ENCODE measurements at places on chromosomes 1 and 21.

GRCh38 chr1:234505769-234506102 lies 26.8 kb upstream of the TARBP1 start:
- DNase-seq, result no peak

GRCh38 chr1:62682531-62682930 lies 5.7 kb downstream of the DOCK7 start:
- no peak for DNase-seq

- no peak for DNase-seq
Measured at GRCh38 chr1:47406966-47407365, 9.1 kb upstream of the FOXE3 start.

DNA sequence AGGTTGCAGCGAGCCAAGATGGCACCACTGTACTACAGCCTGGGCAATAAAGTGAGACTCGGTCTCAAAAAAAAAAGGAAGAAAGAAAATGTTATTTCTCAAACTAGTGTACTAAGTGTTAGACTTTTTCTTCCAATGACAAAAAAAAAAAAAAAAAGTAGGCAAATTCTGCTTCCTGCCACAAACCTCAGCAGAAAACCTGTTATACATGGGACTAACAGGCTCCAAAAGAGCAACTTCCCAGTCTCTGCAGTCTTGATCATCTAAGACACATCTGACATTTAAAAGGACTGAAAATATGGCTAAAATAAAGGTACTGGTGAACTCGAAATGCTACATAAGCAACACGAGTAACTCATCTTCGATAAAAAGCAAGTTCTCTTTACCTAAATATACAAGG lies 59.6 kb downstream of the HSF2BP start:
- DNase-seq, result no peak

- DNase-seq, result no peak
Measured at GRCh38 chr21:18759751-18760161, 356.2 kb upstream of the TMPRSS15 start.

GRCh38 chr1:173206816-173207568 lies at the start of gene TNFSF4:
TNFSF4 (minus strand) TSS chr1:173207331; CDS start chr1:173207176, 155 bp downstream.
- DNase-seq, result no peak

DNA sequence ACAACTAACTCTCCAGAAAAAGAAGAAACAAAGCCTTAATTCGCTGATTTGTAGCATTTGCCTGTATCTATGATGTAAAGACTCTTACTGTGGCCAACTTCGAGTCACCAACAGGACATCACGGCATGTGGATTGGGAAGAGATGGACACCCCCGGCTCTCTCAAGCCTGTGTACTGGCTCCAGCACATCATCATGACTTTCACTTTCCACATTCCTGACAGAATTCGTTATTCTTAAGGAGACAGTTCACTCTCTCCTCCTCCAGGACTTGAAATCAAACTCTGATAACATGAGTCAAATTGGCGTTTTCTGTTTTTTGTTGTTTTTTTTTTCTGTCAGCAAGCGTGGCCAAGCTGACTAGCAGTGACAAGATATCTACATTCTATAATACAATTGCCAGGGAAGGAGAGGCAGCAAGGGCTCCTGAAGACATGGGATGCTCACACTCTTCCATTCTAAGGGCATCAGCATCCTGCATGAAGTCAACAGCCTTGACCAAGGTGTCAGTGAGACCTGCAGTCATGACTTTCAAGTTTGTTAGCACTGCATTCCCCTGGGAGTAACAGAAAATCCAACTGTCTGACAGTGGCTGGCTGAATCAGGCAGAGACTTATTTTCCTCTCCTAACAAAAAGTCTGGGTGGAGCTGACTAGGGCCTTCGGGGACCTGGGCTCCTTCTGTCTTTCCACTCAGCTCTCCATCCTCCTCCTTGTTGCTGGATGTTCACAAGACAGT lies 13.3 kb upstream of the TRAF3IP3 start:
- DNase-seq, result no peak

DNA sequence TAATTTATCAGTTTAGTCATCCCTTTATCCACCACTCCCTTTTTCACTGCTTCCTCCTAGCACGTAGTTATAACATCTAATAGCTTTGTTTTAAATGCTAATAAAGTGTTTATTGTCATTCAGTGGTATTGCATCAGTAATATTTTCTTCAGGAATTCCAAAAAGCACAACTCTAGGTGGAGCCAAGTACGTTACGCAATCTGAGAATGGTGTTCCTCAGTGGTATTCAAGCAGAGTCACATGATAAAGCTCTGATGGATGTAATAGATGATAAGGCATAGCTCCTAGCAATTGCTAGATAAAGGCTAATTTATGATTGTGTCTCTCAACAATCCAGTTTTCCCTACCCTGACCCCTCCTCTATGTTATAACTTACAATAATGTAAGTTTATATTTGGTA lies 494.6 kb upstream of the ADGRL4 start:
- DNase-seq, result no peak

- no peak for DNase-seq
Measured at GRCh38 chr21:34523019-34523555, 11.1 kb upstream of the KCNE1 start.

- no peak for DNase-seq
Measured at GRCh38 chr1:28130901-28131300, 42.5 kb upstream of the EYA3 start.

DNA sequence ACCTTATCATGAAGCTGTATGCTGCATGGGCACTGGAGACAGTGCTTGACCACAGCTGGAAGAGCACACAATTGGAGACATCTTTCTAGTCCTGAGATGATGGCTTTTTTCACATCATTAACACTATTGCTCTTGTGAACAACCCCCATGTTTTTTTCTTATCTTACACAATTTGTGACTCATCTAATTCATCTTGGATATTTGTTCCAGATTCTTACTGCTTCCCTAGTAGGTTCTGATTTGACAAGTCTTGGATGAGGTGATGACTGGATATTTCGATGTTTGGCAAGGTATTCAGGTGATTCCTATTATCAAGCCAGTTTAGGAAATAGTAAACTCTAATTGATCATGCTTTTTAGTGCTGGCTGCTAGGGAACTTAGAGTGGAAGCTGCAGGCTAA lies 23.7 kb downstream of the HLX start:
- DNase-seq, result no peak

DNA sequence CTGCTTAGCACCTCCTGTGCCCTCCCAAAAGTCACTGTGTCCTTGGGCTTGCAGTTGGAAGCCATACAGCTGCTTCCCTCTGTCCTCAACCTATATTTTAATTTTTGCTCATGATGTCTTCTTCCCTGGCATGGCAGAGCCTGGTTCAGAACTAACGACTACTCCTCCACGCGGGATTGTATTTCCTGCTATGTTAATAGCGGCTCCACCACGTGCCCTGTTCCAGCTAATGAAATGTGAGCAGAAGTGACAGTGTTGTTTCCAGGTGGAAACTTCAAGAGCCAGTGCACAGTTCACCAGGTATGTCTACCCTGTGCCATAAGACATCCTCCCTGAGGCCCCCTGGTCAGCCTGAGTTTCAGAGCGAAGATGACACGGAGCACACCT lies 52.1 kb downstream of the DHRS3 start:
- no peak for DNase-seq

- DNase-seq, result no peak
Measured at GRCh38 chr1:197692965-197693364, 82.3 kb downstream of the DENND1B start.

- no peak for DNase-seq
Measured at GRCh38 chr1:53583868-53584776, 124.9 kb downstream of the DMRTB1 start.

- DNase-seq, result no peak
Measured at GRCh38 chr21:27110956-27111355, 144.1 kb upstream of the ADAMTS5 start.

DNA sequence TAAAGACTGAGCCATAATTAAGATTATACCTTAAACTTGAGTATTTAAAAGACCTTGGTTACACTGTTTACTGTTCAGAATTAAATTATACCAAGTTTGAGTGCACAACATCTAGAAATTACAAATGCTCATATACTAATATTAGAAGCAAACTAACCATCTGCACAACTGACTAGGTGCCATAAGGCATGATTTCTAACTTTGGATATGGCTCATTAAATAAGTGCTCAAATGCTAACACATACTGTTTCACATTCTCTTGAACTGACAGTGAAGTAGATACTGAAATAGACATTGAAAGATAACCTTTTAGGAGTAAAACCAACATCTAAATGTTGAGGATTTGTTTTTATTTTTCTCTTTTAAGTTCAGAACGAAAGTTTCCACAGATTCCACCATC lies 74.1 kb downstream of the PRKAA2 start:
- DNase-seq, result no peak

DNA sequence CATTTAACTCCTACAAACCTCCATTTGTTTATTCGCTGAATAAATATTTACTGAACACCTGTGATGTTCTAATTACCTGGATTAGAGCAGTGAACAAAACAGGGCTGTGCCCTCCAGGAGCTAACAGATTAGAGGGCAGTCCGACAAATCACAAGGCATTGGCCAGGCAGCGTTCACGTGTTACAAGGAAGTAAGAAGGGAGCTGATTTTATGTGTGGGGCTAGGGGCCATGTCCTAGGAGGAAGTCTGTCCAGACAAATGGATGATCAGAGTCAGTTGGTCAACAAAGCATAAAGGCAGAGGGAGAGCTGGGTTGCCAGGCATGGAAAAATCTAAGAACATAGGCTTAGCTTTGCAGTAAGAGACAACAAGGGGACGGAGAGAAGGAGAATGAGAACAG lies 57.3 kb upstream of the BACE2 start:
- DNase-seq, result no peak

DNA sequence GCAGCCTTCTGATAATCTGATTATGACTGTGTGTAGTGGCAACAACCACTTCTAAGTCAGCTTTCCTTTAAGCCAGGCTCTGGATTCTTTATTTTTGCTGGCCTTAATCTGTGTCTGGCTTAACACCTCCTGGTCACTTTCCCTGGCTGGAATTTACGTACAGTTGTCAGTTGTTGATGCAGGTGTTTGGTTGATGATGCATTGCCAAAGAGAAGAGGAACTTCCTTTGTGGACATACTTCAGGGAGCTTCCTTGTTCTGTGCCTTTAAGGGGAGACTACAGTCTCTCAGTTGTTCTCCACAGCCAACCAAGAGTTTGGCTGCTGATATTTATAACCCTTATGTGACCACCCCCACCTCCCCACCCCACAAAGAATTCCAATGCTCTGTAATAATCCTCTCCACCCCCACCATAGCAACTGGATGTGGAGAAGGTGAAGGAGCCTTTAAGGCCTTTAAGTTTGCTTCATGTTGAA lies 96.0 kb upstream of the BMP8A start:
- DNase-seq, result no peak

- no peak for DNase-seq
Measured at GRCh38 chr1:153617663-153618062, 1.5 kb upstream of the S100A14 start.

DNA sequence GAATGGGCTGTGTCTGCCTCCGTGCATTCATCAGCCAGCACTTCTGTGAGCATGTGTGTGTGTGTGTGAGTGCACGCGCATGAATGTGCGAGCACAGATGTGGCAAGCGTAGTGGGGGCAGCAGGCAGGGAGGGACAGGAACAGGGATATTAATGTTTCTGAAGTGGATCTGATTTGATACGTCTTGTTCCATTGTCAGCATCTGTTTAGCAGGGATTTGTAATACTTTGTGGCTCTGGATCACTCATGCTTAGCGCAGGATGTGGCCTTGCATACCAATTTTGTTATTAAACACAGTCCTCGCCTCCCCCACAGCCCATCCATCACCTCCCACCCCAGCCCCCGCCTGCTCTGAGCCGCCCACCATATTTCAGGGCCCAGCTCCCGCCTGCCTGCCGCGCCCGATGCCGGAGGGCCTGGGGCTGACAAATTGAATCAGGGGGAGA lies 52.4 kb downstream of the TMEM53 start:
- DNase-seq, result no peak

GRCh38 chr1:177669161-177669560 lies 300.7 kb downstream of the SEC16B start:
- no peak for DNase-seq

DNA sequence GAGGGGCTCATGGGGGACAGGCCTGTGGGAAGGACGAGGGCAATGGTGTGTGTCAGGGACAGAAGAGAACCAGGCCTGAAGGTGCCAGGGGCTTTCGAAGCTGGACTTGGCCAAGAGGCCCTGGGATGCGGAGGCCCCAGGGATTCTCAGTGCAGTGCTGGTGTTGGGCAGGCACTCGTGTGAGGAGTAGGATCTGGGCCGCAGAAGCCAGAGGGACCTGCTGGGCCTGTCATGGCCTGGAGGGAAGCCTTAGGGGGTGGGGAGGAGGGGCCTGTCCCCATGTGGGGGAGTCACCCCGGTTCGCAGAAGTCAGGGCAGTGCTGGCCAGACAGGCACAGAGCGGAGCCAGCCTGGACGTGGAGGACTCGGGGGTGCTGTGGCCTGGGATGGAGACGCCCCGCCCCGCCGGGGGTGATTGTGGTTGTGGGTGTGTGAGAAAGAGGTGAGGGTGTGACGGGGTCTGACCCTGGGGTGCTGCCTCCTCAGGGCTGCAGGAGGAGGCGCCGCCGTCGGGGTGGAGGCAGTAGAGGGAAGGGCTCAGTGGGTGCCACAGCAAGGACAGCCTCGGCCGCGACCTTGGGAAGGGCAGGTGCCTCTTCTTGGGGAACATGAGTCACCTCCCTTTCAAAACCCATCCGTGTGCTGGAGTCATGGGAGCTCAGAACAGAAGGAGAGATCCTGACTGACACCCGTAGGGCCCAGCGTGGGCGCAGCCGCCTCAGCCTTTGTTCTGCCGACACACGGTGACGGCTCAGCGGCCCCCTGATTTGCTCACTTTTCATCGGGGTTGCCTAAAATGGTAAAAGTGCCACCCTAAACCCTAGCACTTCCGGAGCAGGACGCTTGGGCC lies 33.9 kb downstream of the FAAP20 start:
- DNase-seq, result peak; percentile 84

- DNase-seq, result no peak
Measured at GRCh38 chr1:174982971-174983689, 16.6 kb upstream of the CACYBP start.

DNA sequence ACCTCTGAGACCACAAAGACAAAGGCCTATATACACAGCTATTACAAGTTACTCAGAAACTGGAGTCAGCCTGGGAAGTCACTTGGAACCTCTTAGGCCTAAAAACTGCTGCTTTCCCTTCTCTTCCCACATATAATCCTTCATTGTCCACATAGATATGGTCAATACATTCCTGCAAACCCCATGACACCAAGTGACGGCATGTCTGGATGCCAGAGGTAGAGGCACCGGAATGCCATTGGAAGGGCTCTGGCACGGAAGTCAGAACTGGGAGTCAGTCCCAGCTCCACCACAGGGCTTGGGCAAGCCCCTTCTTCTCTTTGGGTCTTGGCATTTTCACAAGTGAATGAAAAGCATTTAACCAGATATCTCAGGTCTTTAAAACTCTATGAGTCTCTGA lies 204.7 kb downstream of the MATN1 start:
- no peak for DNase-seq

DNA sequence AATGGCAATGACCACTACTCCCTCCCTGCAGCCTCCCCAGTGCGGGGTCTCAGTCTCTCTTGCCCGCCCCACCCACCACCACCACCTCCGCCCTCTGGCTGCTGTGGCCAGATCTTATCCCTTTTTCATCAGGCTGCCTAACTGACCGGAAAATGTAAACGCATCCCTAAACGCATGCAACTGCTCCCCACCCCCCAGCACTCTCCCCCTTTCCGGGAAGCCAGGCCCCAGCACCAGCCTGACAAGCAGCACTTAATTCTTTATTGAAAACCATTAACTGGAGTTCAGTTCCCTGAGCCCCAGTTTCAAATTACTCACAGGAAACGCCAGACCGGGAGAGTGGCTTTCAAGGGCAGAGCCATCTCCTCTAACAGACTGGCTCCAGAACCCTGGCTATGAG lies 147.7 kb downstream of the DMRTA2 start:
- no peak for DNase-seq

Data from nucleus accumbens (tissue), 56 donors.